Mucosa of gallbladder (tissue), 1 donor: ENCODE measurements at places on chromosomes 5 and 9. TPM values are rescaled to one million over a fixed set of nuclear protein-coding genes. Genes with fewer than 3 reads are reported as not detected.
A peak's percentile ranks its signal among the peaks of the same experiment; 100 is the strongest.

DNA sequence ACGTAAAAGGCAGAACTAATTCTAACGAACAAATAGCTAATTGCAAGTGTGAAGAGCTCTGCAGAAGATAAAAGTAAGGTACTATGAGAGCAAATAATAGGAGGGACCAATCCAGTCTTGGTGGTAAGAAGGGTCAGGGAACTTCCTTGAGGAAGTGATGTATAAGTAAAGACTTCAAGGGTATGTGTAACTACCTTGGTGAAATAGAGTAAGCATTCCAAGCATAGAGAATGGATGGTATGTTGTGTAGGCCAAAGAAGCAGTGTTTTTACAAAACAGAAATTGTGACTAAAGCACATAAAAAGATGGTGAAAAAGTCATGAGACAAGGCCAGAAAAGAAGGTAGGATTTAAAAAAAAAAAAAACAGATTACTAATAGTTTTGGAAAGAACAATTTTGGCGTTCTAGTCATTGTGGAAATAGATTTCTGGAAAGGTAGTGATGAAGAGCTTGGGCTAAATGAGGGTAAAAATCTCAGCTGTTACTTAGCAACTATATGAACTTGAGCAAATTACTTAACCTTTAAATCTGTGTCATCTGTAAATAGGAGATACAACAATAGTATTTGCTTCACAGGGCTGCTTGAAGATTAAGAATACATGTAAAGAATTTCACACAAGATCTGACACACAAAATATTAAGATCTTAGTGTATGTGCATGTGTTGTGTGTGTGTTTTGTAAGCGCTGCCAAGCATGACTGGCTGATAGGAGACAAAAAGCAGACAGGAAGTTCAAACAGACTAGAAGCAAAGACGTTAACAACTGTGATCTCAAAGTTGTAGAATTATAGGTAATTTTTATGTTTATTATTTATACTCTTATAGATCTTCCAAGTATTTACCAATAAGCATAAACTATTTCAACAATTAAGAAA lies 73.5 kb downstream of the NR6A1 start:
- no peak for DNase-seq

DNA sequence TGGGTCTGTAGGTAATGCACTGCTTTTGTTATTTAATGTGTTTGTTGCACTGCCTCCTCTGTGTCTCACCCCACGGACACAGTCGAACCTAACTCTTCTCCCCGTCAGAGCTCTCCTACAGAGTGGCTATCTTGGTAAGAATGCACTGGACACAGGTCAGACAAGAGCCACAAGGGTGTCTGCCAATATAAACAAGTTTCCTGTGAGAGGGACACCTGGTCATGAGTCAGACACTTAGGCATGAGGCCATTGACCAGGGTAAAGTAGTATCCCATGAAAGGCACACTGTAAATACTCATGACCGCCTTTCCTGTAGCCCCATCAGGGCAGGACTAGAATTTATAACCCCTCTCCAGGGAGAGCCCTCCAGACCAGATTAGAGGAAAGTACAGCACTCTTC lies 115.5 kb downstream of the SLC12A2 start:
- peak; percentile 50 for DNase-seq

DNA sequence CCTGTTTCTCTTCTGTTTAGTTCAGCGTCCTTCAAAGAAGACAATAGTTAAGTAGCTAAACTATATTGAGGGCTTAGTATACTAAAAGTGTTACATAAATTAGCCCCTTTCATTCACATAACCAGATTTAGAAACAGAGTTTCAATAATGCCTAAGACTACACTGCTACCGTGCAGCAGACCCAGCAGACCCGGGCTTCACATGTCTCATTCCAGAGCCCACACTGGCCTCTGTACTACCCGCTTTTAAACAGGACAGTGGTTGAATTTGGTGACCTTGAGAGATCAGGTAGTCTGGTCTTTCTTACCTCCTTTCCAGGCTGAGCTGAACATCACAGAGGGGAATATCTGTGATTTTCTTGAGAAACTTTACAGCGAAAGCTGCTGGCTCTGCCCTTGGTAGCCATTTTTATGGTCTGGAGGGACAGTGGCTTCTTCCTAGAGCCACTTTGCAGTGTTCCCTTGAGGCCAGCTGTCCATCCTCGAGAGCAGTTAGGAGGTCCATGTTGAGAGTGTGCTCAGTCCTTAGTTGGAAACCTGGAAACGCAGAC lies 56.5 kb downstream of the SLC22A5 start:
- no peak for DNase-seq

Gene DRD1
- total RNA-seq = 0.81 TPM

Gene C9
- total RNA-seq = 1.0 TPM
